ENCODE measurements at places on chromosomes 4 and X. TPM values are rescaled to one million over a fixed set of nuclear protein-coding genes. Genes with fewer than 3 reads are reported as not detected.

DNA sequence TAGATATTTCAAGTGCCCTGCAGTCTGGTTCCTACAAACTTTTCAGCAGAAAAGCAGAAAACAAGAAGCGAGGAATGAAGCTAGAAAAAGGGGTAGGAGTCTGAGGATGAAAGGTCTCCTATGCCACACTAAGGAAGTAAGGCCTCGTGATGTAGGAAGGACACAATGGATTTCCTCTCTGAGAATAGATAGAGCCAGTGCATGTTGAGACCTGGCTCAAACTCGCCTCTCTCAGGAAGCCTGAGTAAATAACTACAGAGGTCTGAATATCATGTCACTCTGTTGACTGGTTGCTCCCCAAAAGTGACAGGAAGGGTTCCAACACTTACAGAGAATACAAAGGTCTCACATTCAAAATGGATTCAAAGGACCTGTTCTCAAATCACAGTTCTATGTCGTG, 93.3 kb downstream of the GRIA3 start:
- no peak for DNase-seq

- no peak for DNase-seq
These were observed 398.1 kb upstream of the RPS6KA3 start for GRCh38 chrX:20664774-20665173.

GRCh38 chr4:117971403-117971802, 62.9 kb upstream of the NDST3 start:
- DNase-seq, result no peak

DNA sequence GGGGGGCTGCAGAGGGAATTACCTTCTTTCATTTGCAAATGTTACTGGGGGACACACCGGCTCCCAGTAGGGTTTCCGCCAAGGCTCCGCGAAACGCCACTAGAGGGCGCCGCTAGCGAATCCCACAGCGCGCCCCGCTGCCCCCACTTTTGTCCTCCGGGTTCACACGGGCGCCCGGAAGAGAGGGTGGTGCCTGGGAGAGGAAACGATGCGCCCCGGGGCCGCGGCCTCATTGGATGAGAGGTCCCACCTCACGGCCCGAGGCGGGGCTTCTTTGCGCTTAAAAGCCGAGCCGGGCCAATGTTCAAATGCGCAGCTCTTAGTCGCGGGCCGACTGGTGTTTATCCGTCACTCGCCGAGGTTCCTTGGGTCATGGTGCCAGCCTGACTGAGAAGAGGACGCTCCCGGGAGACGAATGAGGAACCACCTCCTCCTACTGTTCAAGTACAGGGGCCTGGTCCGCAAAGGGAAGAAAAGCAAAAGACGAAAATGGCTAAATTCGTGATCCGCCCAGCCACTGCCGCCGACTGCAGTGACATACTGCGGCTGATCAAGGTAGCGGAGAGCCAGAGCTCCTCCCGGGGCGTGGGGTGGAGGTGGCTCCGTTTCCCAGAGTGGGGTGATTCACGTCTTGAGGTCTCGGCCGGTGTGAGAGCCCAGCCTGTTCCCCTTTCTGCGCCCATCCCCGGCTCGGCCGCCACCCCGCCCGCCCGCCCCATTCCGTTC, at the start of gene SAT1:
Gene SAT1, plus strand, starts transcription at position 311 of the 726 bp plus-strand sequence. Its CDS starts 179 bp downstream, at position 490.
- peak; percentile 93 for DNase-seq

SNCA gene
- 69.8 TPM for polyA plus RNA-seq

DNA sequence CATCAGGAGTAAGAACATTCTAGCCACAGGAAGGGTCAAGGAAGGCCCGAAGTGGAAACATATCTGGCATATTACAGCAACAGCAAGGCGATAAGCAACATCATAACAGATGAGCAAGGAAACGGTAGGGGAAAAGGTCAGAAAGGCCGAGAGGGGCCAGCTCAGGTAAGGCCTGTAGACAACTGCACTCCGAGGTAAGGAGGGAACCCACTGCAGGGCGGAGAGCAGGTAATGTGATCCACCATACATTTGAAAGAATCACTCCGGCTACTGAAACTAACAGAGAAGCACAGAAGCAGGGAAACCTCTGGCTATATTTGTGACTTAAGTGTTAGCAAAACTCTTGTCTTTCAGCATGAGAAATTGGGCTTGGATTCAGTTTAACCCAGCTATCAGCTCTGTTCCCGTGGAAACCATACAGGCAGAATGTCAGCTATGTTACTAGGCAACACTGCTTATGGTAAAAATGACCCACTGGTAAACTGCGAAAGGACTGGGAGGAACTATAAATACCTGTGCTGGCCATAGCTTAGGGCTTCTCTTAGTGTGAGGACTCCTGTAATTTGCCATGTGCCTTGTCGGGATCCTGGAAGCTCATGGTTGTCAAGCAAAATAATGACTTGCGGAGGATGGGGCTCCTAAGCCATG, 31.0 kb downstream of the FRYL start:
- DNase-seq, result no peak

REELD1 gene
- not detected for polyA plus RNA-seq

- DNase-seq, result no peak
These were observed 213.3 kb downstream of the GABRG1 start for GRCh38 chr4:45910511-45910910.

ENOX2 gene
- 17.8 TPM for polyA plus RNA-seq

DNA sequence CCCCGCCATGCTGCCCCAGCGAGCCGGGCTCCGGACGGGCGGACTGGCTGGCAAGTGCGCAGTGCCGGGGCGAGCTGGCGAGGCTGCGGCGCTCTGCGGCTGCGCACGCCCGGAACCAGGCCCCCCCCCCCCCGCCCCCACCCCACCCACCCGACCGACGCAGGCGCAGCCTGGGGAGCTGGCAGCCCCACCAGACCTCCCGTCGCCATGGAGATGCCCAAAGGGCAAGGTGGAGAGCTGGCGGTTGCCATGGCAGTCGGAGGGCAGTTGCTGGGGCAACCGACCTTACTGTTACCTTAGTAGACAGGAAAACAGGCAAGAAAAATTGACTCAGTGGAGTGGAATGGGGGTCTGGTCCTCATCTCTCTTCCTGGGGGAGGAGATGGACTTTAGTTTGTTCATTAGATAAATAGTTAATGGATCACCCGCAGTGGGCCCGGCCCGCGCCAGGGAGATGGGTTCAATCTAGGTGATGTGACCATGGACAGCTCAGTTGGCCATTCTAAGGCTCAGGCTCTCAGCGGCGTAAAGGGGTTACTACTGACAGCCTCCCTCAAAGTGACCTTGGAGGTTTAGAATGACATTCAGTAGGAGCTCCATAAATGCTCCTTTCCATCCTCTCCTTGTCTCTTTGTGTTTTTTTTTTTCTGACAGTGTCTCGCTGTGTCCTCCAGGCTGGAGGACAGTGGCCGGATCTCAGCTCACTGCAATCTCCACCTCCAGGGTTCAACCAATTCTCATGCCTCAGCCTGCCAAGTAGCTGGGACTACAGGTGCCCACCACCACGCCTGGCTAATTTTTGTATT, at the start of gene PCSK1N:
Gene PCSK1N, minus strand, starts transcription at position 87 of the 806 bp plus-strand sequence. Its CDS starts 78 bp downstream, at position 9.
- DNase-seq, result no peak

DNA sequence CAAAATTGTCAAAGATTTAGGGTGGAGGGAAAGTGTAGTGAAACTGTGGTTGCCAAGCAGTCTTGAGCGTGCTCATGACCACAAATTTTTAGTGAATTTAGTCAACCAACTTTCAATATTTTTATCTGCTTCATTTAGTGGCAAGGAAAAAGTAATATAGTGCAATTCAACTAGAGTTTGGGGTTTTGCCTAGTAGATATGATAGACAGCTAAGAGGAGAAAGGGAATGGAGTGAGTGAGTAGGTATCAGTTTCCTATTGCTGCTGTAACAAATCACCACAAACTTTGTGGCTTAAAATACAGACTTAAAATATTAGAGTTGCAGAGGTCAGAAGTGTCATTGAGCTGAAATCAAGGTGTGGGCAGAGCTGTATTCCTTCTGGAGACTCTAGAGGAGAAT, 3.7 kb upstream of the CT47C1 start:
- DNase-seq, result no peak

- DNase-seq, result no peak
These were observed 56.2 kb downstream of the TRIML1 start for GRCh38 chr4:188195389-188195985.

GUCY1B1 gene
- 7.7 TPM for polyA plus RNA-seq

LSM6 gene
- 48.5 TPM for polyA plus RNA-seq

DNA sequence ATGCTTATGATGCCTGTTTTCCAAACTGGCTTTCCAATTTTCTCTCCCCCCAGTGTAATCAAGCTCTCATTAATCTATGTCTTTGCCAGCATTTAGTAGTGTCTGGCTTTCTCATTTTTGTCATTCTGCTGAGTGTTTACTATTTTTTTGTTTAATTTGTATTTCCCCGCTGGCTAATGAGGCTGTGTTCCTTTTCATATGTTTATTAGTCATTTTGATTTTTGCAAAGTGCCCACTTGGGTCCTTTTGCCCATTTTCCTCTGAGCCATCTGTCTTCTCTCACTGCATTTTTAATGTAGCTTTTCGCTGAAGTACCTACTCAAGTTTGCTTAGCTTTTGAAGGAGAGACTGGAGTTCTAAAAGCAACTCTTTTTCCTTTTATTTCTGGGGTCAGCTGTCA, 14.7 kb downstream of the DCK start:
- no peak for DNase-seq

GRCh38 chrX:132365490-132365889, 123.3 kb downstream of the MBNL3 start:
- no peak for DNase-seq

- no peak for DNase-seq
These were observed 10.0 kb downstream of the SMC1A start for GRCh38 chrX:53412446-53412845.

DNA sequence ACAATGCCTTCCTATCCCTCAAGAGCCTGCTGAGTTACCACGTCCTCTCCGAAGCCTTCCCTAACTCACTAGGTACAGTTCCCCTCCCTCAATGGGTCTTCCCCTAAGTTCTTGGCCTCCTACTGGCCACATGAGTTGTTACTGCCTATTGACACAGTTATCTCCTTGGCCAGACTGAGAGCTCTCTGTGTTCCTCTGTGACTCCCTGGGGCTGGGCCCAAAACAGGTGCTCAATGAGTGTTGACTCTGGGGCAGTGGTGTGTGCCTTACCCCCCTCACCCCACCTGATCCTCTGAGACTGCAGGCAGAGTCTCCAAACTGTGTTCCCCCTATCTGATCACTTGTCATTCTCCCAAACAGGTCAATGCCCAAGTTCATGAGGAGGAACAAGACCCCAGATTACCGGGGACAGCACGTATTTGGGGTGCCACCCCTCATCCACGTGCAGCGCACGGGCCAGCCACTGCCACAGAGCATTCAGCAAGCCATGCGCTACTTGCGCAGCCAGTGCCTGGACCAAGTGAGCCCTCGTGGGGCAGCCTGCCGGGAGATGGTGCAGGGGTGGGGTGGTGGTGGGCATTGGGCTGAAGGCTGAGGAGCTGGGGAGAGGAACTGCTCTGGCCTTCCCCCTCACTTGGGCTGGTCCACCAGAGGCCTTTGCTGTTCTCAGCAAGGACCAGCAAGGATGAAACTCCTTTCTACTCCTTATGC, 72.6 kb downstream of the STARD8 start:
- DNase-seq, result no peak

LRRC66 gene
- polyA plus RNA-seq, result 0.24 TPM

- no peak for DNase-seq
These were observed 10.4 kb downstream of the AFP start for GRCh38 chr4:73446336-73446938.

DNA sequence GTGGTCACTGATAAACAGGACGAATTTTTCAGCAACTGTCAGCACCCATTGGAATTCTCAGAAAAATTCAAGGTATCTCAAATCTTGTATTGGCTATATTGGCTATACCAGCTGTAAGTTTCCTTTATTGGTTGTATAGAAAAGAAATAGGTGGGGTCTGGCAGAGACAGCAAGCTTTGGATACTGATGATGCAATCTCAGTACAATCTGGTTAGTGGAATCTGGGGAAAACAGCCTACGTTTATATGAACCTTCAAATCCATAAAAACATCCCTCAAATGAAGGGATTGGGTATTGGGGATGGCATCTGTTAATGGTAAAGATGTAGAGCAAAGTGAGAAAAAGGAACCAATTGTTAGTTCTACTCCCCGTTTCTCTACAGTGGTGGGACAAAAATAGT, 76.4 kb upstream of the MBNL3 start:
- DNase-seq, result no peak

DNA sequence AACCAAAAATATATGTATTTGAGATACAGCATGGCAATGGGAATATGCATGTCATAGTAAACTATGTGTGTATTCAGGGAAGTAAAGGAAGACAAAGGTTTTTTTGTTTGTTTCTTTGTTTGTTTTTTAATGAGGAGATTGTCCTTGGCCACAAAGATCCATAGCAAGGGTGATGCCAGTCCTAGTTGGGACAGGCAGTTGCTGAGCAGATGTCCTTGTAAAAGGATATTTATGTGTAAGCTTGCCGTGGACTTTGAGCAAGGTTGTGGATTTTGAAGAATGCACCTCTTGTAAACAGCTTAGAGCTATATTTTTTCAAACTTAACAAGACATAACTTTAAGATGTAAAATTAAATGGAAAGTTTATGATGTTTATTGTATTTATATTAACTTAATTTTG, 69.9 kb upstream of the GABRE start:
- no peak for DNase-seq

DNA sequence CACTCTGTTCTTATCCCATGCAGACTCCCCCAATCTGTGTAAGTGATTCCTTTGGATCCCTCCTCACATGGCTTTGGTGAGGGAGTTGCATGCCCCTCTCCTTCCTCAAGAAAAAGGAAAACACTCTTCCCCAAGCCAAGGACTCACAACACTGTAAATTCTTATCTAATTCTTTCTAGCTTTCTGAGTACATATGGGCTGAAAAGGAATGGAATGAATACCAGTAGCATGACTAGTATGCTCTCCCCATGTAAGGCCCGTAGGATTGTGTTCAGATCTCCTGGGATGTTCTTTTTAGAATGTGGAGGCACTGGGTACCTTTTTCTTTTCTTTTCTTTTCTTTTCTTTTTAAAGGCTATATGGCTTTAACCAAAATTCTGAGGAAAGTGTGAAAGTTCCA, 17.0 kb upstream of the MAGED1 start:
- no peak for DNase-seq

DNA sequence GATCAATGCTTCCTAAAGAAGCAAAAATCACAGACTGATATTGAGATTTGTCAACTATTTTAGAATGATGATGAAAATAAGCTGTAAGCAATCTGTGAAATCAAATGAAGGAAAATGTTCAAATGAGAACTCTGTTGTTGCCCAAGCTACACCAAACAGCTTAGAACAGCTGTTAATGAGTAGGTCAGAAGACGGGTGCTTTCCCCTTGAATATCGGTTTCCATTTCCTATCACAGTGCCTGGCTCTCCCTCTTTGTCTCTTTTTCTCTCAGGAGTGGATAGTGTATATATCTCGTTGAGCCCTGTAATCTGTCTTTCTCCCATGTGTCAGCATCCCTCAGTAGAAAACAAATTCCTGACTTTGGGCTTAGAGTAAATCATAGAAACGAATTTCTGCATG, 1592.9 kb upstream of the TENM3 start:
- no peak for DNase-seq

- no peak for DNase-seq
These were observed 37.9 kb downstream of the FAT1 start for GRCh38 chr4:186685767-186686183.

GRCh38 chrX:112645774-112646173, 34.0 kb downstream of the LHFPL1 start:
- no peak for DNase-seq

- no peak for DNase-seq
These were observed 106.2 kb upstream of the PTCHD1 start for GRCh38 chrX:23228454-23228853.
